ENCODE measurements at places on chromosomes 3 and 15.

GRCh38 chr3:179687967-179688535, 35.2 kb downstream of the USP13 start:
- DNase-seq: no peak

- DNase-seq: peak; percentile 41
These were observed 564 bp upstream of the PIGZ start for GRCh38 chr3:196969134-196969659.

- DNase-seq: peak; percentile 43
These were observed 986 bp downstream of the KPNA4 start for GRCh38 chr3:160564258-160564911.

DNA sequence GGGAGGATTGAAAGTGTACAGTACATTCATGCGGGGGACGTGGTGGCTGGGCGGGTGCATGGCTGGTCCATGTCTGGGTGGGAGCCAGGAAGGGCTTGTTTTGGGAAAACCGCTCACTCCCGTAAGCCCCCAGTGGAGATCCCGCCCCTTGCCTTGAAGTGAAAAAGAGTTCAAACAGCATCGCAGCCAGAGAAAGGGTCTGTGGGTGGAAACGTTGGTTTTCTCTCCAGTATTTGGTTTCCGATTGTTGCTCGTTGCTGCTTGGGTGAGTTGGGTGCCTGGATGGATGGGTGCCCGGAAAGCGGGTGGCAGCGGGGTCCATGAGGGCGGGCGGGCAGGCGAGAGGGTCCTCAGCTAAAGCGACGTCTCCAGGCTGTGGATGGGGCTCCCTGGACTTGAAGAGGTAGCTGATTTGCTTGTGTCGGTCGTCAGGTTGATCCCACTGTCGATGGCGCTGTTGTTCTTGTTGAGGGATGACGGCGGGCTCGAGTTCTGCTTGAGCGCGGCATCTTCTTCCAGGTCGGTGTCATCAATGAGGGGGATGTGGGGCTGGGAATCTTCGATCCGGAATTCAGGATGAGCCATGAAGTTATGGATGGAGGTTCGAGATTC, 7.7 kb upstream of the SEC13 start:
- no peak for DNase-seq

DNA sequence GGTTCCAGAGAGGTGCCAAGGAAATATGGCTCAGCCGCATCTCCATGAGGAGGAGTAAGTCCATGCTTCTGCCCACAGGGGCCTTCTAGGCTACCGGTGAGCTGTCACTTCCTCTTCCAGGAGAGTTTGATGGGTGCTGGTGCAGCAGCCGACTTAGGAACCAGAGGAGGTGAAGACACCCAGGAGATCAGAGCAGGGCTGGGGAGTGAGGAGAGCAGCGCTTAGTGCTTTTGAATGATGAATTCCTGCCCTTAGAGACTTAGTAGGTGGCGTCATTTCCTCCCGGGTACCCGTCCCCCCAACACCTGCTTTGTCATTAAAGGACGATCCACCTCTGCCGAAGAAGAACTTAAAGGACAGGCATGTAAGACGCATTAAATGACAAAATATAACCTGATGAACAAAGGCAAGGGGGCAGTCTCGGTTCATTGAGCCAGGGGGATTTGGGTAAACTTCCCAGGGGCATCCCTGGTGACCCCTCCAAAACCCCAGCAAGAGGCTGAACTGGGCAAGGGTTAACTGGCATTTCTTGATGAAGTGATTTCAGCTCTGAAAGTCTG, 67.6 kb downstream of the HES1 start:
- DNase-seq: no peak

DNA sequence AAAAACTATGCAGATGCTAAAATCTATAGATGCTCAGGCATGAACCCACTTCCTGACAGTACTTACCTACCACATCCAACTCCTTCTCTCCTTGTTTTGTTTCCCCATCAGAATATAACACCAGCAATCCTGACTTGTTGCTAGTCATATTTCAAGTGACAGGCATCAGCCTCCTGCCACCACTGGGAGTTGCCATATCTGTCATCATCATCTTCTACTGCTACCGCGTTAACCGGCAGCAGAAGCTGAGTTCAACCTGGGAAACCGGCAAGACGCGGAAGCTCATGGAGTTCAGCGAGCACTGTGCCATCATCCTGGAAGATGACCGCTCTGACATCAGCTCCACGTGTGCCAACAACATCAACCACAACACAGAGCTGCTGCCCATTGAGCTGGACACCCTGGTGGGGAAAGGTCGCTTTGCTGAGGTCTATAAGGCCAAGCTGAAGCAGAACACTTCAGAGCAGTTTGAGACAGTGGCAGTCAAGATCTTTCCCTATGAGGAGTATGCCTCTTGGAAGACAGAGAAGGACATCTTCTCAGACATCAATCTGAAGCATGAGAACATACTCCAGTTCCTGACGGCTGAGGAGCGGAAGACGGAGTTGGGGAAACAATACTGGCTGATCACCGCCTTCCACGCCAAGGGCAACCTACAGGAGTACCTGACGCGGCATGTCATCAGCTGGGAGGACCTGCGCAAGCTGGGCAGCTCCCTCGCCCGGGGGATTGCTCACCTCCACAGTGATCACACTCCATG, 65.3 kb downstream of the TGFBR2 start:
- no peak for DNase-seq

- DNase-seq: no peak
These were observed 377.3 kb downstream of the LPP start for GRCh38 chr3:188531210-188531609.

DNA sequence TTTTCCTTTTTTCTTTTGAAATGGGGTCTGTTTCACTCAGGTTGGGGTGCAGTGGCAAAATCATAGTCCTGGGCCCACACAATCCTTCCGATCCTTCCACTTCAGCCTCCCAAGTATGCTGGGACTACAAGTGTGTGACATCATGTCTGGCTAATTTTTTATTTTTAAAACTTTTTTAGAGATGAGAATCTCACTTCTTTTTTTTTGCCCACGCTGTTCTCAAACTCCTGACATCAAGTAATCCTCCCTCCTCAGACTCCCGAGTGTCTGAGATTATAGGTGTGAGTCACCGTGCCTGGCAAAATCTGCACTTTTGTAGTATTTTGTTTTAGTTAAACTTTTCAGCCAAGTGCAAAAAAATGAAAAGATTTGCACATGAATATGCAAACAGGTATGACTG, 171.0 kb downstream of the FNDC3B start:
- no peak for DNase-seq

- DNase-seq: no peak
These were observed 70.3 kb downstream of the MYLK start for GRCh38 chr3:123813876-123814275.

DNA sequence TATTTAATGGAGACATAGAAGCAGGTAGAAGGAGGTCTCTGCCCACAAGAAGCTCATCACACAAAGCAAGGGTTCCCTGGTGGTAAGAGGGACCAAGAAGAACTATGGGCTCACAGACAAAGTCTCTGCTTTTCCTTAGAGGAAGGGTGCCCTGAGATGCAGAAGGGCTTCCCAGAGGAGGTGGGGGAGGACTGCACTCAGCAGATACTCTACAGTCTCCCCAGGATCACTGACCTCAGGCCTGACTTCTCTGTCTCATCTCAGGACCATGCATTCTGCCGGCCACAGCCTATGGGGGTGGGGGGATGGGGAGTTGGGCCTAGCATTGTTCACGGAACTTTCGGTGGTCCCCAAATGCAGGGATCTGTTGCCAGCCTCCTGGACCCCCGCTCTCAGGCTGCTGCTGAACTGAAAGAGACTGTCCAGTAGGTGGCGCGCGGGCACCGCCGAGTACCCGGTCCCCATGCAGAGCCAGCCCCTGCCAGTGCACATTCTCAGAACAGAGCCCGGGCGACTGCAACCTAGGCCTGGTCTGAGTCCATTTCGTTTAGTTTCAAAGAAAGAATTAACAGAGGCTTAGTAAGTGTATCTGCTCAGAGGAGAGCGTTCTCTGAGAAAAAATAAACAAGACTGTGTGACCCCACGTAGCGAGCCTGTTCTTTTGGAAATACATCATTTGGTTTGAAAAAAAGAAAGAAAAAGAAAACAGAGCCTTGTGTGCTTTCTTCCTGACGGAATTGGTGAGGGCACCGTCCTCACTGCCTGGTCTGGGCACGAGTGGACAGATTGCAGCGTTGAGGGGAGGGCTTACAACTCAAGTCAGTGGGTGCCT, 74.1 kb downstream of the LRTM1 start:
- peak; percentile 42 for DNase-seq

GRCh38 chr15:63052961-63053698, 10.6 kb downstream of the TPM1 start:
- no peak for DNase-seq

- no peak for DNase-seq
These were observed 125.1 kb upstream of the IQSEC1 start for GRCh38 chr3:13198264-13198879.

GRCh38 chr15:70892912-70893560, 410 bp downstream of the LRRC49 start:
- DNase-seq: no peak

DNA sequence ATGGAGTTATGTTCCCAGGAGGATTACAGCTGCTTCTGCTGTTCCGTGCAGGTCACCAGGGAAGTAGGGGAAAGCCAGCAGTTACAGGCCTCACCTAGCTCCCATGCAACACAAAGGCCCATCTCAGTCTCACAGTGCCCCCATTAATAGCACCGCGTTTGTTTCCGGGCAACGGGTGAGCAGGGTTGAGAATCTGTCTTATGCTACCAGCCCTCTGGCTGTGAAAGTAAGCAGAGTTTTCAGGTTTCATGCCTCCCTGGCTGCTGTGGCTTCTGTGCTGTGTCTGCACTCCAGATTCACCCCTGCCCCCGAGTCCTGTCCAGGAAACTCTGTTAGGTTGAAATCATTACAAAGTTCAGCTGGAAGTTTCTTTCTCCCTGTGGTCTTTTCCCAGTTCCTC, 254.4 kb upstream of the GPR149 start:
- DNase-seq: no peak

GRCh38 chr3:117756563-117756962, 1047.0 kb downstream of the TUSC7 start:
- DNase-seq: no peak

DNA sequence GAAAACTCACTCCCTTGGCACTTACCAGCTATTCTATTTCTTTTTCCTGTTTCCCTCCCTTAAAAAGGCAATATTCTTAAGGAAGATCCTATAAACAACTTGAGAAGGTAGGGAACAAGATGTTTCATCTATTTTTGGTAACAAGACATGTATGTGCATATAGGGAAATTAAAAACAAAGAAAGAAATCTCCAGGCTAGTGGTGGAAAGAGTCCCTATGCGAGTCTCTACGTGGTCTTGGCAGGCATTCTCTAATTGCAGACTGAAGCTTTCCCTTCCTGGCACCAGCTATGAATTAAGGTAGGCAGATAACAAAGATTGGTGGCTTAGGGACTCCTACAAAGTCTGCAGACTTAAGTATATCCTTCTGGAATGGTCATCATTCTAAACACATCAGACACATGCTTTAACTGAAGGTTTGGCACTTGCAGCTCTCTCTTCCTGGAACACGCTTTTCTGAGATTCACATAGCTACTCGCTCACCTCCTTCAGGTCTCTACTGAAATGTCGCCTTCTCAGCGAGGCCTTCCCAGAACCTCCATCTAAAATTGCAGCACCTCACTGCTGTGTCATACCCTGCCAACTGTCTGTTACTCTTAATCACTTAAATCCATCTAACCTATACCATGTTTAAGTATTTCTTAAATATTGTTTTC, 336.0 kb downstream of the VGLL3 start:
- no peak for DNase-seq

GRCh38 chr3:130787422-130788068, 40.9 kb upstream of the PIK3R4 start:
- DNase-seq: no peak

DNA sequence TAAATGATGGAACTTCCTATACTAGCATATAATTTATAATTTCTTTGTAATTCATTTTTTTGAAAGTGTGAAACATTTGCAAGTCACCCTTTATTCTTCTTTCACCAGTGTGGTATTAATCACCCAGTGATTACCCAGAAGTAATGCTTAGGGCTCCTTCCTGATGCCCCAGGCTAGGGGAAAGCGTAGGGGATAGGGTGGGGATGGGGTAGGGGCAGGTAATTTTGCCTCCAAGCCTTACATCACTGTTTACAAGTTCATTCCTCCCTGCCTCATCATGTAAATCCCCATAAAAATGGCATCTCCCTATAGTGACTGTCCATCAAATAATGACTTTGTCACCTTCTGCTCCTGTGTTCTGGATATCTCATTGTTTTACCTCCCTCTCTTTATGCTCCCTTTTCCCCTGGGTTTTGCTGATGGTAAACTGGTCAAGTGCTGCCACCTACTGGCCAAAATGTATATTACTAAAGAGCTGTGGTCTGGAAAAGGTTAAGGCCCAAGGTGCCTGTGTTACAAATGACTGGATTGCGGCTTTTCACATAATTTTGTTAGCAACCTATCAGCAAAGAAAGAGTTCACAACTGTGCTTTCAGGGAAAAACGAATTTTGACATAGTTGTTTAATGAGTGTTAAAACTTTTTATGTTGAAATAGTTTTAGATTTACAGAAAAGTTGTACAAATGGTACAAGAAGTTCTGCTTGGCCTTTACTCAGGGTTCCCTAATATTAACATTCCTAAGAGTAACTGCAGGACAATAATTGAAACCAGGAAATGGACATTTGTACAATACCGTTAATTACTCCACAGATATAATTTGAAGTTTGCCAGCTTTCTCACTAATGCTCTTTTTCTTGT, 54.7 kb downstream of the ONECUT1 start:
- DNase-seq: peak; percentile 78

GRCh38 chr3:117645561-117646242, 936.1 kb downstream of the TUSC7 start:
- DNase-seq: no peak

DNA sequence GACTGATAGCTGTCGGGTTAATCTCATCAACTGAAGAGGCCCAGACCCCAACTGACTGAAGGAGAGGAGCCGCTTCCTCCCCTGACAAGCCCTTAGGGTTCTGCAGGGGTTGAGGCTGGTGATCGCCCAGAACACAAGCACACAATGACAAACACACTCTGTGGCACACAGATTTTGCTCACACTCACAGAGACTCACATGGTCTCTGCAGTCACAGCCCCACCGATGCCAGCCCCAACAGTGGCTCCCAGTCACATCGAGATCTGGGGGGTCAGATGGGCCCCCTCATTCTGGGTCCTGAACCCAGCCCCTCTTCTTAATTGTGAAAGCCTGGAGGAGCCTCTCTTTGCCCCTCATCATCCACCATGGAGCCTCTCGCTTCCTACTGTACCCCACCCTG, 16.7 kb downstream of the PTH1R start:
- DNase-seq: no peak

- DNase-seq: no peak
These were observed 207.7 kb downstream of the NAALADL2 start for GRCh38 chr3:175066617-175067415.

GRCh38 chr15:45441686-45442085, 63.3 kb upstream of the GATM start:
- DNase-seq: no peak

DNA sequence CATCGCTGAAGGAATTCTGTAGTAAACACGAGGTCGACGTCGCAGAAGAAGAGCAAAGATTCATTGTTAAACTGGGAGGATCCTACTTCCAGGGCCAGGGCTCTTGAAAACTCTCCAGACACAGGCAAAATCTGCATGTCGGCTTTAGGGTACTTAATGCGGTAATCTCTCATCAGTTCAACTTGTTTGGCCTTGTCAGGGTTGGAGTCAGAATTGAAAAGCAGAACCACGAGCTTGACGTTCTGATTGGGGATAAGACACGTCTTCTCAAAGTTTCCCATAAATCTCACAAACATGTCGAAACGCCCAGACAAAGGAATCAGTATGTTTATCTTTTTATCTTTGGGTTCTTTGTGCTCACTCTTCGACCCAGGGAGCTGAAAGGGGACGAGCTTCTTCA, 74.0 kb downstream of the CHSY1 start:
- no peak for DNase-seq

- no peak for DNase-seq
These were observed 2.0 kb downstream of the ARID3B start for GRCh38 chr15:74543043-74543422.

GRCh38 chr15:48946074-48946839, 17.5 kb downstream of the SHC4 start:
- peak; percentile 26 for DNase-seq
